ENCODE measurements at places on chromosomes 7 and 10.

DNA sequence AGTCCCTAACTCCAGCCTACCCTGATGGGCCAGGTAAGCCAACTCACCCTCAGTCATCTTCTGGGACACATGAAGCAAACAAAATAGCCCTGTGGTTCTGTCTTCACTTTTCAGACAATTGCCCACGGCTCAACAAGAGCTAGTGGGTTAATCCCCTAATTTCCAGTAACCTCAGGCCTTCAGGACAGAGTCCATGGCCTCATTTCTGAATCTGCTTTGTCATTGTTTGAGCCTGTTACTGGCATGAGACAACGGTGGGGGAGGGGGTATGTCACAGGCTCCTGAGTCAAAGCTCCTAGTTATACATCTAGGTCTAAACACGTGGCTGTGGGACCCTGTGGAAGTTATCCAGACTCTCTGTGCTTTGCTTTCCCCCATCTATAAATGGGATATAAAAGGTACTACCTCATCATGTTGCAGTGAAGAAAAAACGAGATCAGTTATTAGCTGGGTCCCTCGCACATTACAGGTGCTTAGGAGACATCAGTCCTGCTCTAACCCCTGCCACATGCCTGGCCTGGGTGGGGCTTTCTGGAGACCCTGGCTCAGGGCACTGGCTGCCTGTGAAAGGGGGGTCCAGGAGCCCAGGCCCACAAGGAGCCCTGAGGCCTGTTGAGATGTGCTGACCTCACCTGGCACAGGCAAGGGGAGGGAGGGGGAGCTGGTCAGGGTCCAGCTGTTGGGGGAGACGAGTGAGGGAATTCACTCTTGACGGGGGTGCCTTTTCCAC, 16.5 kb downstream of the MAT1A start:
- no peak for DNase-seq

DNA sequence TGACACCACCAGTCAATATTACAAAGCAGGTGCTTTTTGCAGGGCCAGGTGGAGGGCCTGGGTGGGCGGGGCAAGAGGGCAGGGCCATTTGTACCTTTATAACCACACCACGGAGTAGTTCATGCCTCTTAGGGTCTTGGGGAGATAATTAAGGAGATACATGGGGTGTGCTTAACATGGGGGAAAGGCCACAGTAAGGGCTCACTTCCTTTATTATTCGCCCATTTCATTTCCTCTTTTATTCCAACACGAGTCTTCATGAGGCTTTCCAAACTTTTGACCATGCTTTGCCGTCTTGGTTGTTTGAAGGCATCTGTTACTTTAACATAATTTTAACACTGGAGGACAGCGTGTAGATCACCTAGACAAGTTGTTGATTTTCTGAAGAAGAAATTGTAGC, 33.3 kb upstream of the LYZL2 start:
- DNase-seq = no peak

GRCh38 chr10:123804716-123805115, 86.9 kb downstream of the CPXM2 start:
- DNase-seq = no peak

GRCh38 chr7:150803161-150803860, 2.7 kb downstream of the TMEM176A start:
- DNase-seq = no peak

DNA sequence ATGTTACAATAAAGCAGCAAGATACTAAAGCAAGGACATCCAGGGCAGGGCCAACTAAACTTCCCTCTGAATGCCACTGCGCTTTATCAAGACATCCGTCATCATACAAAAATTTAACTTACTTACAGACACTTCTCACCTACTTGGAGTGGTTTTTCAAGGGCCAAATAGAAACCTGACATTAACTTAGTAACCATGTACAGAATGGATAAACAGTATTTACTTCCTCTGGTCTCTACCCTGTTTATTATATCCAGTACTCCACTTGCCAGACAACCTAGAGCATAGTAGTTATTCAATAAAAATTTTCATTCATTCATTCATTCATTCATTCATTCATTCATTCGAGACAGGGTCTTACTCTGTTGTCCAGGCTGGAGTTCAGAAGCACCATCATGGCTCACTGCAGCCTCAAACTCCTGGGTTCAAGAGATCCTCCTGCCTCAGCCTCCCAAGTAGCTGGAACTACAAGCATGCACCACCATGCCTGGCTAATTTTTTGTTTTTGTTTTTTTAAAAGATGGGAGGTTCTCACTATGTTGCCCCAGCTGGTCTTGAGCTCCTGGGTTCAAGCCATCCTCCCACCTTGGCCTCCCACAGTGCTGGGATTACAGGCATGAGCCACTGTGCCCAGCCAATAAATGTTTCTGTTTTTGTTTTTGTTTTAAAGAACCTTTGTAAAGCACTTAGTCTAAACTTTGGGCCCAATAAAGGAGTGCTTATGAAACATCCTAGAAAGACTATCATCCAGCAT, 19.0 kb downstream of the SMURF1 start:
- DNase-seq = no peak

DNA sequence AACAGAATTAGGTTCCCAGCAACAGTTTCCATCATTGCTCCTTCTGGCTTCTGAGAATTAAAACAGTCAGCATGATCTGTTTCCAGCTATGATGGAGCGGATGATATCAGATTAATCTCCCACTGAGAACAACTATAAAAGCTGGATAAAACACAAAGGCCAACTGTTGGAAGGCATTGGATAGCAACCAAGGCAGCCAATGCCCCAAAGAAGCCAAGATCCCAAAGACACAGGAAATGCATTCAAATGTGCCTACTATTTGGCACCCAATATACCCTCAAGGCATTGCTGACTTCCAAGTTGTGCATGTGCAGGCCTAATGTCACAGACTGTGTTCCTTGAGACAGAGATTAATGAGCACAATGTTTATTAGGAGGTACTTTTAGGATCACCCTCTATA, 259.3 kb downstream of the ARHGAP12 start:
- DNase-seq = peak; percentile 80

DNA sequence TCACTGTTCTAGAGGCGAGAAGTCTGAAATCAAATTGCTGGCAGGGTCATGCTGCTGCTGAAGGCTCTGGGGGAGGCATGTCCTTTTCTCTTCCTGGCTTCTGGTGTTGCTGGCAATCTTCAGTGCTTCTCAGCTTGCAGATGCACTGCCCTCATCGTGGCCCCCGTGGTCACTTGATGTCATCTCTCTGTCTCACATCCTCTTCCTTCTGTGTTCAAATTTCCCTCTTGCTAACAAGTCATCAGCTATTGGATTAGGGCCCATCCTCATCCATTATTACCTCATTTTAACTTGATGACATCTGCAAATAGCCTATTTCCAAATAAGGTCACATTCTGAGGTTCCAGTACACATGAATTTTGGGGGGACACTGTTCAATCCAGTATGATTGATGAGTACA, 36.6 kb upstream of the SRGN start:
- DNase-seq = peak; percentile 73

DNA sequence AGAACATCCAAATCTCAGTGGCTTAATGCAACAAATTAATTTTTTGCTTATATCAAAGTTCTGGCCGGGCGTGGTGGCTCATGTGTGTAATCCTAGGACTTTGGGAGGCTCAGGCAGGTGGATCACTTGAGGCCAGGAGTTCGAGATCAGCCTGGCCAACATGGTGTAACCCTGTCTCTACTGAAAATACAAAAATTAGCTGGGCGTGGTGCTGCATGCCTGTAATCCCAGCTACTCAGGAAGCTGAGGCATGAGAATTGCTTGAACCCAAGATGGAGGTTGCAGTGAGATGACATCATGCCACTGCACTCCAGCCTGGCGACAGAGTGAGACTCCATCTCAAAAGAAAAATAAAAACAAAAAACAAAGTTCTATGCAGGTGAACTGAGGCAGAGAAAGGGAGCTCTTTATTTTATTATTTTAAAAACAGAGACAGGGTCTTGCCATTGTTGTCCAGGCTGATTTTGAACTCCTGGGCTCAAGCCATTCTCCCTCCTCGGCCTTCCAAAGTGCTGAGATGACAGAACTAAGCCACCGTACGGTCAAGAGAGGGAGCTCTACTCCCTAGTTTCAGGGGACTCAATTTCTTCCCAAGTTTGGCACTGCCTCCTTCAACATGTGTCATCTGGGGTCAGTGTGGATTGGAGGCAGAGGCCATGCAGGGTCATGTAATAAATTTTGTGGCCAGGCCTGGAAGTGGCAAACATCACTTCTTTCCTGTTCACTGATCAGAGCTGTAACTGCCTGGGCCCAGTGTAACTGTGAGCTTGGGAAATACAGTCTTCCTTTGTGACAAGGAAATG, 2.4 kb downstream of the ADCK2 start:
- peak; percentile 84 for DNase-seq

GRCh38 chr7:37054624-37055241, 330.4 kb upstream of the AOAH start:
- DNase-seq = no peak

DNA sequence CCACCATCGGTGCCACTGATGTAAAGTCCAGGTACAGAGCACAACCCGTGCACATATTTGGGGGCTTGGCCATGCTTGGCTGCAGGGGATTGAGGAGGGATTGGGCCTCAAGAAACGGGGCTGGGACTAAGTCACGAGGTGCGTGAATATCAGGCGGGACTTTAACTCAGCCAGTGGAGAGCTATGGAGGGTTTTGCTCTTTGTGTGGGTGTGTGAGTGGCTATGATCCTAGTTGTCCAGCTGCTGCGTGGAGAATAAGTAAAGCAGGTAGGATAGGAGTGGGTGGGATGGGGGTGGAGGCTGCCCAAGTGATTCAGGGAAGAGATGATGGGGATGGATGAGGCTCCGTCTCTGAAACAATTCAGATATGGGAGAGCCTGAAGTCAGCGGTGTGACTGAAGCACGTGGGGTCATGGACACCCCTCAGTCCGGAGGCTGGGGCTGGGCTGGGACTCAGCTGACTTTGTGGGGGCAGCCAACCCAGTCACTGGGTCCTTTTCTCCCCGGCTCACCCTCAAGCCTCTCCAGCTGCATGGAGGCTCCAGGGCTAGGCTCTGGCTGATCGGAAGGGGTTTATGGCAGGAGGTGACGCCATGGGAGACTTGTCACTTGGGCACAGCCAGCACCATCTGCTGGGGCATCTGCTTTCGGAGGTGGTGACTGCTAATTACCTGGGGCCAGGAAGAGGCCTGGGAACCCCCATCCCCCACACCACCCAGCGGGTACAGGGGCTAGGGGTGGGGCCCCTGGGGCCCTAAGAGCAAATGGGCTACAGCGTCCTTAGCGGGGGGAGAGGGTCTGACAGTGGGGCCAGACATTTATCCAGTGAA, 1.7 kb upstream of the LFNG start:
- DNase-seq = no peak

GRCh38 chr10:91590142-91590903, 42.5 kb downstream of the PPP1R3C start:
- DNase-seq = peak; percentile 59

- no peak for DNase-seq
Measured at GRCh38 chr10:126468876-126469643, 80.8 kb upstream of the ADAM12 start.

DNA sequence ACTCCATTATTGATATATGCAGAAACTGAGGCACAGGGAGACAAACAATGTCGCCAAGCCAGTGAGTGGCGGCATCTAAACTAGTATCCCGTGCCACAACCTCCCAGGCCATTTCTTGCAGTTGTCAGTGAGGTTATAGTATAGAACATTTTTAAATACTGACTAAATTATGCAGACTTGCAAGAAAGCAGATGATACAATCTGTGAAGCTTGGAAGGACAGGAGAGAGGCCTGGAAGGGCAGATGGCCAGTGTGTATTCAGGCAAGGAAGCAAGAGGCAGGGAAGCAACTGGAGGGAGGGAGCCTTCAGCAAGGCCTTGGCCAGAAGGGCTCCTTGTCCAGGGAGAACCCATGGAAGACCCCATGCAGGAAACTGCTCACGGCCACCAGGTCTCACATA, 110.3 kb upstream of the APBB1IP start:
- DNase-seq = no peak

DNA sequence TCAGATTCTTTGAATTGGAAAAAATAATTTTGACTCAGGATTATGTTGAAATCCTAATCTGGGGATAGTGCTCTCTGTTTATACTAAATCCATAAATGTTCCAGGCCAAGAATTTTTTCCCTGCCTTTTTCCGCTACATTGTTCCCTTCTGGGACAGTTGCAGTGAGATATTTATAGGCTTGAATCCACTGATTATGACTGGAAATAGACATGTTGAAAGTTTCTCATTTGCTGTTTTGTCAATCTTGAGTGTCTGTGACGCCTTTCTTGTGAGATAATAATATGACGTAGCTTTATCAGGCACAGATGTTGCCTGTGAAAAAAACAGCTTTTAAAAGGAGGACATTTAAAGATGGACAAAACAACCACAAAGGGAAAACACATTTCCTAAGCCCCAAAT, 155.9 kb downstream of the ARID5B start:
- DNase-seq = no peak

GRCh38 chr10:27995311-27995710, 3.6 kb downstream of the ODAD2 start:
- DNase-seq = no peak

- no peak for DNase-seq
Measured at GRCh38 chr10:75952093-75952492, 520.7 kb downstream of the LRMDA start.

- DNase-seq = no peak
Measured at GRCh38 chr7:149081914-149082313, 8.6 kb downstream of the ZNF786 start.

GRCh38 chr7:31443457-31443856, 70.4 kb upstream of the ITPRID1 start:
- peak; percentile 67 for DNase-seq

- DNase-seq = no peak
Measured at GRCh38 chr7:50646069-50646468, 80.9 kb upstream of the DDC start.

GRCh38 chr7:135716677-135717238, 11.2 kb downstream of the SLC13A4 start:
- peak; percentile 7 for DNase-seq

- peak; percentile 53 for DNase-seq
Measured at GRCh38 chr10:114758331-114758730, 63.2 kb upstream of the FHIP2A start.

DNA sequence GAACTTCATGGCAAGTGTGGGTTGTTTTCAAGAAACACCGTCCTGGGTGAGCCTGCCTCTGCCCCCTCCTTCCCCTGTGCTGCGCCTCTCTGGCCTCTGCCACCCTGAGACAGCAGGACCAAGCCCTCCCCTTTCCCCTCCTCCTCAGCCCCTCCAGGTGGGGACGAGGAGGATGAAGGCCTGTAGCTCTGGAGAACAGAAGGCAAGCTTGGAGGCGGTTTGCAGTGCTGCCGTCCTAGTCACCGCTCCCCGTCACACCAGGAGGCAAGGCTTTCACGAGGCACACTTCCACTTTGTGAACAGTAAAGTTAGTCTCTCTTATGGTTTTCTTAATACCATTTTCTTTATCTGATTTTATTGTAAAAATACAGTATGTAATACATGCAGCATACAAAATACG, 8.8 kb upstream of the VIPR2 start:
- DNase-seq = no peak

GRCh38 chr7:94907811-94908322, 473 bp downstream of the PPP1R9A start:
- peak; percentile 67 for DNase-seq

Measured in Ammon's horn (tissue), 1 donor.